ENCODE measurements at places on chromosomes 13 and 19.

DNA sequence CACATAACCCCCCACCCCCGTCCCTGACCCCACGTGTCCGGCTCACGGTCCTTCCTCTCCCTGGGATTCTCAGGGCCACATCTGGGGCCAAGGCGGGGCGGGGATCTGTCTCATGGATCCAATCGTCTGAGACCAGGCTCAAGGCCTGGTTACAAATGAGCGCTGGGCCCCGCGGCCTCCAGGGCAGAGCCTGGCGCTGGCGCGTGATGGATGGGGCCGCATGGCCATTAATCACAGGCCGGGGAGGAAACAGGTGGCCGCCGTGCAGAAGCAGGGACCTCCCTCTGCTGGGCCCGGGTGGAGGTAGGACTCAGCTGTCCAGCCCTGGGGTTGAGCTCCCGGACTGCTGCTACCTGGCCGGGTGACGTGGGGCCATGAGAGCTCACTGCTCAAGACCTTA is 5.8 kb upstream of the TLE5 start:
- DNase-seq, result no peak

- no peak for DNase-seq
Observed at GRCh38 chr13:20017365-20017711, 58.8 kb downstream of the ZMYM2 start.

- DNase-seq, result no peak
Observed at GRCh38 chr19:23991170-23991569, 76.5 kb downstream of the ZNF726 start.

- no peak for DNase-seq
Observed at GRCh38 chr19:8250596-8250995, 41.4 kb downstream of the CERS4 start.

DNA sequence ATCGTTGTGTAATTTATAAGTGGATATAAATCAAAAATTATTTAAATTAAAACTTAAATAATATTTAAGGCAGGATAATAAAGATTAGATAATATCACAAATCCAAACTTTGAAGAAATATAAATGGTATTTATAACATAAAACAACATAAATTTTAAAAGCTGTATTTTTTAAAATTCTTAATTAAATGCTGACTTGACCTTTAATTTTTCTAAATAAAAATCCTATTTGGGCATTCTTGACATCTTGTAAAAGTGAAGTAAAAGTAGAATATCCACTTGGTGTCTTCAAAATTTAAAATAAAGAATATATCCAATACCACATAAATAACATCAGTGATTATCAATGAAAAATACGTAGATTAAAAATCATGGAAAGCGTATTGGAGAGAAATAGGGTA is 87.7 kb downstream of the TNFSF13B start:
- DNase-seq, result no peak

DNA sequence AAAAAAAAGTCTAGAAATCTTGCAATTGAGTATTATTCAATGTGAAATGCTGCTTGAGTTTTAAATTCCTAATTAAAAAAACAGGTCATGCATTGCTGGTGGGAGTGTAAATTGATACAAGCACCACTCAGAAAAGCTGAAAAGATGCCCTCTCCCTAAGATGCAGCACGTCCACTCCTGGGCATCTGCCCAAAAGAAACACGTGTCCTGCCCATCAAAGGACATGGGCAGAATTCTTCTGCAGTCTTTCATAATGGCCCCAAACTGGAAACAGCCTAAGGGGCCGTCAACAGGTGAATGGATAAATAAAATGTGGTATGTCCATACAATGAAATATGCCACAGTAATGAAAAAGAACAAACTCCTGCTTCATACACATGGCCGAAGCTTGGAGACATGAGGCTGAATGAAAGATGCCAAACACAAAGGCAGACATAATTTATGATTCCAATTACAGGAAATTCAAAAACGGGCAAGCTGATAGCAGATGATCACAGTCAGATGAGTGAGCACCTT is 7.8 kb downstream of the POU2F2 start:
- DNase-seq, result no peak

GRCh38 chr19:58559275-58560006 is 1.0 kb upstream of the UBE2M start:
- DNase-seq, result no peak

- no peak for DNase-seq
Observed at GRCh38 chr13:107882708-107883560, 332.4 kb downstream of the LIG4 start.

DNA sequence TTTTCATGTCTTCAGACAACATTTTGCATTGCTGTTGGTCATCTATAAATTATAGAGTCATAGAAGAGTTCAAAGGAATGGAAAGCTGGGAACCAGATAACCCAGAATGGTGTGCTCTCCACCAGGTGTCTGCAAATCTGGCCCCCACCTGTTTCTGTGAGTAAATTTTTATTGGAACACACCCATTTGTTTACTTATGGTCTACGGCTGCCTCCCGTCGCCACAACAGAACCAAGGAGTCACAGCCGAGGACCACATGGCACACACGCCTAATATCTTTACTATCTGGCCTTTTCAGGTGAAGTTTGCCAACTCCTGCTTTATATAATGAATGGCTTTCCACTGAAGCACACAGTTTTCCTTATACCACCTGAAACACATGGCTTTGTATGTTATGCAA is 58.2 kb downstream of the EFNB2 start:
- DNase-seq, result no peak

DNA sequence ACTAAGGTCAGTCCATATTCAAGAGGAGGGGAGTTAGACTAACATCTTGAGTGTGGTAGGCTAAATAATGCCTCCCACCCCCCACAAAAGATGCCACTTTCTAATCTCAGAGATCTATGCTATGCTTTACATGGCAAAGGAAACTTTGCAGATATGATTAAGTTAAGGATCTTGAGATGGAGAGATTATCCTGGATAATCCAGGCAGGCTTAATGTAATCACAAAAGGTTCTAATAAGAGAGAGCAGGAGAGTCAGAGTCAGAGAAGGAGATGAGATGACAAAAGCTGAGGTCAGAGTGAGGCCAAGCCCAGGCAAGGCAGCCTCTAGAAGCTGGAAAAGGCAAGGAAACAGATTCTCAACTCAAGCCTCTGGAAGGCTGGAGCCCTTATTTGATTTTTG is 1011.6 kb downstream of the PCDH9 start:
- DNase-seq, result no peak

GRCh38 chr13:75660694-75661093 is 24.6 kb downstream of the LMO7 start:
- no peak for DNase-seq

DNA sequence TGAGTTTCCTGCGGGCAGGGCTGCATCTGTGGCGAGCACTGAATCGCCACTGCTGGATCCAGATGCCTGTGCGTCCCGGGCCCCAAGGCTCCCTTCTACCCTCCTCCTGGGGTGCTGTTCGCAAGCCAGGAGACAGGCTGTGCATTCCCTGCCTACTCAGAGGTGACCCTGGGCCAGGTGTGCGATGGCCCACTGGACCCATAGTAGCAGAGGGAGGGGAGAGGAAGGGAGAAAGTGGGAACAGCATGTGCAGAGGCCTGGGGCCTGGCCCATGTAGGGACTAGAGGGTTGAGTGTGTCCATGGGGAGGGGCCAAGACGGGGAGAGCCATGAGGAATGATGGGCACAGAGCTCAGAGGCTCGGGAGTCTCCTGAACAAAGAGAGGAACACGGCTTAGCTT is 27.3 kb downstream of the CARM1 start:
- DNase-seq, result no peak

GRCh38 chr19:33394723-33395560 is 21.4 kb downstream of the CEBPG start:
- no peak for DNase-seq

DNA sequence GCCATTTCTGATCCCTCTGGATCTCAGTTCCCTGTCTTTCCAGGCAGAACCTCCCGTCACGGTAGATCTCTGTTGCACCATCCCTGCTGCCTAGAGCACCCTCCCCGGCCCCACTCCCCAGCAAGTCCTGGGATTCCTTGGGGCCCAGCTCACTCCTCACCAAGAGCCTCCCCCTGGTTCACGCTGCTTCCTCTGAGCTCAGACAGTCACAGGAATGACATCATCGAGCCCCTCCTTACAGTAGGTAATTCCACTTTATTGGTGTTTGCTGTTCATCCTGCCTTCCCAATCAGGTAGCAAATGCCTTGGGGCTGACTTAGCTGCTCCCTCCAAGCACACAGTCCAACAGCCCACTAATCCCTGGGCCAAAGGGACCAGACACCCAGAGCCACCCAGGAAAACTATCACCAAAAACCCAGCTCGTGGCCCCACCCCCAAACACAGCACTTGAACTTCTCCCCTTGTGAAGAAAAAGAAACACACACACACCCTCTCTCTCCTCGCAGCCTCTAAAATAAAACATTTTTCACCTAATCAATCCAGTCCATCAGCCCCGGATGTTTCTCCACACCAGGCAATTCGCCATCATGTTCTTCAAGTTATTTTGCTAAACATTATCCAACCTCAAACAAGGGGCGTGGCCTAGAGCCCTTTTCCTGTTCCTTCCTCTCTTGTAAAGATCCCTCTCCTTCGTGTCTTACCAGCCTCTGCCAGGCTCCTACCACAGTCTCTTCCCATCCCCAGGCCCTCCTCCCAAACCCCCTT is 2.5 kb downstream of the NAPA start:
- DNase-seq, result no peak

GRCh38 chr13:42041684-42042035 is 6.8 kb upstream of the DGKH start:
- no peak for DNase-seq

DNA sequence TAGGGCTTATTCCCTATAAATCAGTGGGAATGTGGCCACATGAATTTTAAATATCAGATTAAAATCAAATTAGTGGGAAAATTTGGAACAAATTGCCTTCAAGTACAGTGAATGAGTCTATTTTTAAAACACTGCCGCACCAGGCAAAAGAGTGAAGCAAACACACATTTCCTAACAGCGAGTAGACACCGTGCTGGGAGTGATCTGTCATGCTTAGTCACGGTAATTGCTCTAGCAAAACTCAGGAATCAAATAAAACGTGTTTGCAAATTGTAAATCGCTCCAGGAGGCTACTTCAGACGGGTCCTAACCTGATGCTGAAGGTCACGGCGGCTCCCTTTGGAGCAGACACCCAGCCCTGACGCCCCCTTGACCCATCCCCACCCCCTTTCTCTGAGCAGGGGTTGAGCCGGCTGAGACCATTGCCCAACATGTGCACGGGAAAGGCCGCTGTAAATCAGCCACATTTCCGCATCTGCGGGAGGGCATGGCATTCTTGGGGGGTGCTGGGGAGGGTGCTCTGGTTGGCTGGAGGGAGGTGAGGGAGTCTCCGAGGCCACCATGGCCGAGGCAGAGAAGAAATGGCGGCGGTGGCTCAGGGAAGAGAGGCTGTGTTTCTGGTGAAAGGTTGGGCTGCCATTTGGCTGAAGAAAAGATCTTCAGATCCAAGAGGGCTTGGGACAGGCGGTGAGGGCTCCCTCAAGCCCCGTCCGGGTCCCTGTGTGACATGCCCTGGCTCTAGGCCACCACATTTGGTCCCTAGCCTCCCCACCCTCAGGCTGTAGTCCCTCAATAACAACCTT is 8.9 kb downstream of the CEBPA start:
- DNase-seq, result no peak

GRCh38 chr19:5036698-5037563 is 68.0 kb downstream of the KDM4B start:
- no peak for DNase-seq

DNA sequence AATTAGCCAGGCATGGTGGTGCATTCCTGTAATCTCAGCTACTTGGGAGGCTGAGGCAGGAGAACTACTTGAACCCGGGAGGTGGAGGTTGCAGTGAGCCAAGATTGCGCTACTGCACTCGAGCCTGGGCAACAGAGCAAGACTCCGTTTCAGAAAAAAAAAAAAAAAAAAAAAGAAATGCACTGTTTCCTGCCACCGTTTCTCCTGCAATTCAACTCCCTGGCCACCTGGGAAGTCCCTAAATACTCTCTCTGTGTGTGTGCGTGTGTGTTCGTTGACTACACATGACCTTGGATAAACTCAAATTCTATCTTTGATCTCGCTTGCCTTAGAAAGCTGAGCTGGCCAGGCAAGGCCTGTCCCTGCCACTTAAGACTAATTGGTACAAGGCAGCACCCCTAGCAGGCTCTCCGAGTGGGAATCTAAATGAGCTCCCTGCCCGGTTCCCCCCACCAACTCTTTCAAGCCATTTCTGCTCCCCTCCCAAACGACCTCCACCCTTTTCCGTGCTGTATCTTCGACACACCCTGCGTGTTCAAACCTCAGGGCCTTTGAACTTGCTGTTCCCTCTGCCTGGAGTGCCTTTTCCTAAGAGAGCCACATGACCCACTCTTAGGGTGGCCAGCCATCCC is 5.2 kb upstream of the BCAT2 start:
- DNase-seq, result no peak

GRCh38 chr19:4425537-4425936 is 23.1 kb downstream of the CHAF1A start:
- DNase-seq, result no peak

GRCh38 chr13:59547950-59548349 is 615.8 kb downstream of the DIAPH3 start:
- DNase-seq, result no peak

- no peak for DNase-seq
Observed at GRCh38 chr19:34145741-34146202, 26.5 kb upstream of the LSM14A start.

GRCh38 chr19:41531438-41532311 is 44.3 kb upstream of the CEACAM21 start:
- peak; percentile 68 for DNase-seq

GRCh38 chr13:25232937-25233515 is 54.3 kb downstream of the MTMR6 start:
- DNase-seq, result no peak

- DNase-seq, result no peak
Observed at GRCh38 chr13:112346173-112346898, 29.8 kb upstream of the SPACA7 start.

DNA sequence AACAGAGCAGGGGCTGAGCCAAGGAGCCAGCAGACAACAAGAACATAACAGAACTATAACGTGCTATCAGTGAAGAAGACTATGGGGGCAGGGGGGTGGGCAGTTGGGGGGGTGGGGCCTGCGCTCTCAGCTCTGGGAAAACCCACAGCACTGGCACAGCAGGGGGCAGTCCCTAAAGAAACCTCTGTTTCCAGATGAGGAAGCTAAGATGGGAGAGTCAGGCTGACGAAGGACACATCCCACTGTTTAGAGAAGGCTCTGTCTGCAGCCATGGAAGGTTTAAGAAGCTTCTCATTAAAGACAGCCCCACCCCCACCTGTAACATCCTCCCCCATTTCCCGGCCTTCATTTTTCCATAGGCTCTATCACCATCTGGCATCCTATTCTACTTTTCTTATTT is 7.1 kb upstream of the DOCK9 start:
- DNase-seq, result no peak

DNA sequence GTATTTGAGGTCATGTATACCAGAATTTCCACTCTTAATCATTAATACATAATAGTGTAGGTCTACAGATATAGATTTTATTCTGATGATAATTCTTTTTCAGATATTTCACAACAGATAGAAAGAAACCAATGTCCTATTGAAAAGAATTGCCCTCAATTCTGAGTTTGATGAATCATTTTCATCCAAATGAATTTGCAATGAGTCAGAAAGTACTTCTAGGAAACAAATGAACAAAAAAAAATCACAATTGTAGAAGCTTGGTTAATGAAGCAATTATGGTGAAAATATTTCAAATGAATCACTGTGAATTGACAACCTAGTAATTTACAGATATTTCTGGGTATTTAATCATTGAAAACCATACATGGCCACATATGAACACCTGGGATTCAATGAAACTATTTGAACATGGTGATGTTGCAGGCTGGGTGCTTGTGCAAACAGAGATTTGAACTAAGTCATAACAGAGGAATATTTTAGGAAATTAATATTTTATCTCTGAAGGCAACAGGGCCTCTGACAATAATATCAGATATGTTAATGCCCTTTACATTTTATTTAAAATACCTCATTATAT is 360.9 kb downstream of the SLITRK5 start:
- no peak for DNase-seq

GRCh38 chr13:100182900-100183490 is 94.1 kb downstream of the PCCA start:
- DNase-seq, result no peak
